Activated T-helper 1 cell treated with anti-CD3 and anti-CD28 coated beads, Interleukin-2, amount 50 U/mL, for 16 hours (primary cell): ENCODE measurements at places on chromosomes 2 and 18.

DNA sequence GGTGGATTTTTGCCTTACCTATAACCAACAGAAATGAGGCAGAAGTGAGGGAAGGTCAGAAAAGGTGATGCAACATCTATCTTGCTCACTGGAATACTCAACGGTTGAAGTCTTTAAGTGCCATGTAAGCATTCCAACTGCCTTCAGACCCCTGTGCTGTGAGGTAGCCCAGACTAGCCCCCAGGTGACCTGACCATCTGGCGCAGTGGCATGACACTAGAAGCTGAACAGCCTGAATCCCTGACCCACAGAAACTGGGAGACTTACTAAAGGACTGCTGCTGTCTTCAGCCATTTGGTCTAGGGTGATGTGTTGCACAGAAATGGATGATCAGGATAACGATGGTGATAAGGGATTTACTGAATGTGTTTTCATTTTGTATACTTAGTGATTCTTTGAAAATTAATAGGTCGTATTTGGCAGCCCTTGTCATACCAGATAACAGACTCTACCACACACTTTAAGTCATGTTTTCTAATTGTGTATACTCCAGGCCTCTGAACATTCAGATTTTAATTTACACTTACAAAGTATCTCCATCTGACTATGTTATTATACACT, 161.5 kb downstream of the STK39 start:
- no peak for DNase-seq

- DNase-seq: no peak
Measured at GRCh38 chr2:129606496-129607270, 372.8 kb upstream of the RAB6C start.

- DNase-seq: no peak
Measured at GRCh38 chr2:133498662-133499585, 69.3 kb downstream of the NCKAP5 start.

GRCh38 chr2:58865436-58865835, 624.3 kb upstream of the FANCL start:
- DNase-seq: no peak
